ENCODE measurements at places on chromosomes 16 and 17.

- peak; percentile 69 for DNase-seq
Measured at GRCh38 chr17:38701504-38702165, 3.4 kb upstream of the MLLT6 start.

DNA sequence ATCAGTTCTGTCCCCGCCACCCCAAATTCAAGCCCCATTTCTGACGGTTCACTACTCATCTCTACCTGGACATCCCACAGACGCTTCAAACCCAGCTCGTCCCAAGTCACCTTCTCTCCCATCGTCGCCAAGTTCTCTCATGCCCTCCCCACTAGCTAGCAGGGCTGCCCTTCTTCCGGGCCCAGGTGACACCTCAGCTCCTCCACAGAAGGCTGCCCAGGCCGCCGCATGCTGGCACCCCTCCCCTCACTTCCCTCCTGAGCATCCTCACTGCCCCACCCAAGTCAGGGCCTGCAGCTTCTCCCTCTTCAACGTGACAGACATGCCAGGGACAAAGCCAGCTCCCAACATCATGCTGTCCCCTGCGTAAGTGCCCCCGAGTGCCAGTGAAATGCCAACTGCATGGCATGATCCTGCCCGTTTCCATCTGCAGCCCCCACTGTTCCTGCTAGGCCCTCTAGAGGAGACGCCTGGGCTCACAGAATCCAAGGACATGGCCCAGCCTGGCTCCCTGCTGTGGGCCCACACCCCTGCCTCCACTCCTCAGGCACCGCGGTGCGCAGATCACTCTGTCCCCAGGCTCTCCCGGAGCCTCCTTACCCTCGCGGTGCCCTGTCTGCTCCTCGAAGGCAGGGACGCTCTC lies 5.9 kb downstream of the CYB561 start:
- DNase-seq: no peak

- DNase-seq: no peak
Measured at GRCh38 chr17:1779571-1780131, 17.8 kb downstream of the SERPINF1 start.

- peak; percentile 68 for DNase-seq
Measured at GRCh38 chr16:67936124-67936879, at the start of gene PSMB10. TSS of gene PSMB10 (minus strand) at chr16:67936850. CDS start at chr16:67936749, 101 bp downstream.

DNA sequence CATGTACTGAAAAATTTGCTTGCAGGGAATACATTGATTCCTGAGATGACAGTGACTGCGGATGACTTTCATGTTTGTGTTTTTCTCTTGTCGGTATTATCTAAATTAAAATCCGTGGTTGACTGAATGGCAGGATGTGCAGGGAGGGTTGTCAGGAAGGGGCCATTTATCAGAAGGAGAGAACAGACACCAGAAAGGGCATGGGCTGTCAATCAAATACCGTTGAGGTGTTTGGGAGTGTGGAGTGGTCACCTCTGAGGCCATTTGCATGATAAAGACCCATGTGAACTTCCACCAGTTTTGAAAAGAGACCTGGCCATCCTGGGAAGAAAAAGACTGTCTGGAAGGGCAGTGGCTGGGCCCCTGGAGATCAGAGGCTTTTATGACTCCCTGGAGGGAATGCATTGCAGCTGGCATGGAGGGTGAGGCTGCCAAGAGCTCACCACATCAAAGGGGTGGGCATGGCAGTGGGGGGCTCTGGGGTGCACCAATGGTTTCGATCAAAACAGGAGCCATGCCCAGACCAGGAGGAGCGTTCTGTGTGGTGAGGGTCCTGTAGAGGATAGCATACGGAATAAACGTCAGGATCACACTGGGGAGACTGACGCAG lies 67.1 kb downstream of the CYLD start:
- DNase-seq: no peak

DNA sequence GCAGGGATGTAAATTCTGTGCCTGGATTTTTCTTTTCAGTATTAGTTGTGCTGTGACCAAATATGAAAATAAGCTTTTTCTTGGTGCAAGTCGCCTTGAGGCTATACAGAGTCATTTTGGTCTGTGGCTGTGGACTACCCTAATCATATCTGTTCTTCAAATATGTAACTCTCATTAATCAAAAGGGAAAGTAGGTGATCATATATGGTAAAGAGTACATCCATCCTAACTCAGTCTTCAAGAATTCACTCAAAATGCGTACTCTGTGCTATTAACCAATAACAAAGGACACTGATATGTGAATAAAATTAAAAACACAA lies 2.6 kb downstream of the CPD start:
- no peak for DNase-seq

DNA sequence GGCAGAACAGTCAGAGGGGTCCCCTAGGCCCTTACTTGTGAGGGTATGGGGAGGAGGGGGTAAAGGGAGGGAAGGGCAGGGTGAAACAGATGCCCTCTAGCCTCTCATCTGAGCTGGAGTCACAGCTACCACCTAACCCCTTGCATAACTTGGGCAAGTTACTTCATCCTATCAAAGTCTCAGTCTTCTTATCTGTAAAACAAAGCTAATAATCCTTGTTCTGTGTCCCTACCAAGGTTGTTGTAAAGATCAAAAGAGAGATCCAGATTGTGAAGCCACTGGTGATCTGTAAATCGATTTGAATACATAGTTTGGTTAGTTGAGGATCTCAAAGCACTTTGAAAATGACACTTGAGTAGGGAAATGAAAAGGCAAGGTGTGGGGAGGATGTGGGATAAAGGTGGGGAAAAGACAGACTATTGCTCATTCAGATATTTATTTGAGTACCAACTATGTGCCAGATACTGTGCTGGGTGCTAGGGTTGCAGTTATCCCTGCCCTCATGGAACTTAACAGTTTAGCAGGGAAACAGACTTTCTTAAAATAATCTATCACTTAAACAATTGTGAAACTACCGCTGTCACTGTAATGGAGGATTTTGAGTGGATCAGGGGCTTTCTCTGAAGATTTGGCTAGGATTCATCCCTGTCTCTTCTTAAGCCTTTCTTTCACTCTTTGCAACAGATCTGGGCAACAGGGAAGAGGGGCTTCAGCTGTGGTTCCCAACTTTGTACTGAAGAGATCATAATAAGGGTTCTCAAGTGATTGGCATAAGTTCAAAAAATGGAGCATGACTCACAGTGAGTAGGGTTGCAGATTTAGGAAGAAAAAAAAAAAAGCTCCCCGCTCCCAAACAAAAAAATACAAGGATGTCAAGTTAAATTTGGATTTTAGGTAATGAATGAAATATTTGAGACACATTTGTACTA lies 3.0 kb downstream of the HEATR9 start:
- no peak for DNase-seq

- DNase-seq: peak; percentile 60
Measured at GRCh38 chr16:11613381-11614303, 26.9 kb upstream of the LITAF start.

- DNase-seq: no peak
Measured at GRCh38 chr17:73354423-73355284, 42.9 kb upstream of the CDC42EP4 start.

GRCh38 chr16:78215222-78215621 lies 115.8 kb downstream of the WWOX start:
- no peak for DNase-seq

DNA sequence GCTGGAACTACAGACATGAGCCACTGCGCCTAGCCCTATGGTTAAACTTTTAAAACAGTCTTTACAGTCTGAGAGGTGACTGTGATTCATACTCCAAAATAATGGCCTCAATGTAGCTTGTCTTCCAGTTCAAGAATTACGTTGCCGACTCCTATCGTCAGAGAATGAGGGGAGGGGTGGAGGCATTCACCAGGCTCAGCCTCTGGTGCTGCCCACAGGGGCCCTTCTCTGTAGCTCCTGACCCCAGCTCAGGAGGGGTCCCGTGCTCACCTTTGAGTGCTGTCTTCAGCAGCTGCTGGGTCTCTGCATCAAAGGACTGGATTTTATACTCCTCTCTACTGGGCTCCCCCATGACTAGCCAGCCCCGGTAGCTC lies 1.2 kb downstream of the MIF4GD start:
- DNase-seq: peak; percentile 29

GRCh38 chr16:27818246-27818645 lies 245.3 kb downstream of the GSG1L start:
- no peak for DNase-seq

DNA sequence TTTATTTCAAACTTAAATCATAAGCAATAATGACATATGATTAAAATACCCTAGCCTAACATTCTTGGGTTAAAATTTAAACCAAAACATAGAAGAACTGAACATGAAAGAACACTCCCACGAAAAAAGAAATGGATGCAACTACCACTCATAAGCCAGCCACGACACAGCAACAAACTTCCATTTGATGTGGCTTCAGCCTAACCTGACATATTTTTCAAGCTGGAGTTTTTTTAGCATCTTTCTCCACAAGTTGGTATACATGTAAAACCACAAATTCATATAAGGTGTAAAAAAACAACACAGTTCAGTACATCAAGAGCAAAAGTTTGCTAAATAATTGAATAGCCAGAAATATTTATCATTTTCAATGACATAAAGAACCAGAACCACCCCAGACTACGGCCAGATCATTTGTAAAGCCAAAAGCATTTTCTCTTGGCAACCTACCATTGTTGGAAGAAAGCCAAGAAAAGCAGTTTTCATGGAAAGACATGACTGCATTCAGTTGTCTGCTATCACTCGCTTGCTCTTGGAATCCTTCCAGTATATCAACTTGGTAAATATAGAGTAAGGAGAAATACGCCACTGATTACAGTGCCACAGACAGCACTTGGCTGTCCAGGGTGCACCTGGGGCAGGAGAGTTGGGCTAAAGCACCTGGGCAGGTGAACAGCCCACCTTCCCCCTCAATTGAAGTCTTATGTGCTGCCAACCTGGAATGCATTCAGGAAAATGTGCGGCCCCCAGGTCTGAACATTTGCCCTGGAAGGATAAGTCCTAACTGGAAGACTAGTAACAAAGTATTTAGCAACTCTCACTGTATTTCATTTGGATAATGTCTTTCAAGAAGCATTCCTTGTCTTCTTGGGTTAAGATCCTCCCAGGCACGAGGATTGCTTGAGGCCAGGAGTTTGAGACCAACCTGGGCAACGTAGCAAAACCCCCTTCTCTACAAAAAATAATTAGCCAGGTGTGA lies 60.5 kb downstream of the CREBBP start:
- DNase-seq: no peak

- no peak for DNase-seq
Measured at GRCh38 chr17:75031972-75032719, 14.6 kb downstream of the ATP5PD start.

- no peak for DNase-seq
Measured at GRCh38 chr16:78478267-78478861, 378.9 kb downstream of the WWOX start.

DNA sequence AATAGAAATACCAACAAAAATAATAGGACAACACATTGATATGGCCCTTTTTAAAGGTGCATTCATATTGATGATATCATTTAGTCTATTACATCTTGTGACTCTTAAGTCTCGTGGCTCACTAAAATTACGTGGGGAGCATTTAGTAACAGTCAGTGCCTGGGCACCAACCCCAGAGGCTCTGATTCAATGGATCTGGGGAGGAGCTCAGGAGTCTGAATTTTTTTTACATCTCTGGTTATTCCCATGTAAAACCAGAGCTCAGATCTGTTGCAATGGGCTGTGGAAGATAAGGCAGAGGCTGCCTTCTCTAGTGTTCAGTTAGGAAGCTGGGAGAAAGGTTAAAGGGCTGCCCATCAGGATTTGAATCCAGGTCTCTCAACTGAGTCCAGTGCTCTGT lies 549.9 kb upstream of the CDH5 start:
- DNase-seq: no peak

- DNase-seq: no peak
Measured at GRCh38 chr17:69853541-69854224, 221.3 kb upstream of the KCNJ16 start.

- peak; percentile 73 for DNase-seq
Measured at GRCh38 chr16:89375021-89375420, 115.3 kb downstream of the ANKRD11 start.

GRCh38 chr17:61904094-61904710 lies 23.6 kb downstream of the INTS2 start:
- no peak for DNase-seq

- DNase-seq: no peak
Measured at GRCh38 chr17:17021194-17021863, 20.9 kb upstream of the MPRIP start.

- no peak for DNase-seq
Measured at GRCh38 chr16:30137897-30138296, 14.9 kb upstream of the MAPK3 start.

DNA sequence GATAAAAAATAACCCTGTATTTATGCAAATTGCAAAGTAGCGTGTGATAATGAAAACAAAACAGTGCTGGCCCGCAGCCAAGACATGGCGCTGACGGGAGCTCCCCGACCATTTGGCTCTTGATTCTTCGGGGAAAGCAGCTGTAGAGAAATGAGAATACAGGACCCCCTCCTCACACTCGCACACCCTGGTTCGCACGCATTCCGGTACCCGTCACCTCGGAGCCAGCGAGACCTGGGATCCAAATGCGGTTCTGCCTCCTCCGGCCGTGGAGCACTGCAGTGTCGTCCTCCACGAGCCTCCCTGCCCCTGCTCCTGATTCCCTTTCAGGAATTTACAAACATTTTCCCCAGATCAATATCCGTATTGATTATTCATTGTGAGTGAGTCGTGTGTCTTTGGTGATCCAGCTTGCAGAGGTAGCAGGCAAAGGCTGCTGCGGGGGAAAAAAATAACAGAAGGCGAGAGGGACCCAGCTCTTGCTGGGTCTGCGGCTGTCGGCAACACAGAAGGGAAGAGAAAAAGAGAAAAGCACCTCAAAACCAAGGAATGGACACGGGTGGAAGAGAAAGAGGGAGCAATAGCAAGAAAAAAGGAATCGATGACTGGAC lies 184.1 kb upstream of the ZFHX3 start:
- no peak for DNase-seq

DNA sequence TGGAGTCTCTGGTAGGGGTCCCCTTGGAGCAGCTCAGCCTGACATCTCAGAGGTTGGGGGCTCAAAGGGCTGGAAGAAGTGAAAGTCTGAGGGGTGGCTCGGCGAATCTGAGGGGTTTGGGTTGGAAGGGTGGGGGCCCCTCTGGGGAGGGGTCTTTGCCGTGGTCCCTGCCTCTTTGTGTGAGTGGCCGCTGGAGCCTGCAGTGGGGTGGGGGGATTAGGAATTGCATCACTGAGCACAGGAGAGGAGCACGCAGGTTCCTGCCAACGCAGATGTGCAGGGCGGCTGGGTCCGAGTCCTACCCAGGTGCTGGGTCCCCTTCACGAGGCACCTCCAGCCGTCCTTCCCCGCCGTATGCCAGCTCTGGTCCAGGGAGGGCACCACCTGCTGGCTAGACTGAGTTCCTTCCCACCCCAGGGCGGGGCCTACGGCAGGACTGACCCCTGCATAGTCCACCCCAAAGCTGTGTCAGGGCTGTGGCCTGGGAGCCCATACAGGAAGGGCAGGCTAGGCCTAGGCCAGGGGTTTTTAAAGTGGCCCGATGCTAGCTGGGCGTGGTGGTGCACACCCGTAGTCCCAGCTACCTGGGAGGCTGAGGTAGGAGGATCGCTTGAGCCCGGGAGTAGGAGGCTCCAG lies 9.9 kb downstream of the FMNL1 start:
- DNase-seq: peak; percentile 51

- no peak for DNase-seq
Measured at GRCh38 chr16:53545433-53545832, 42.4 kb upstream of the AKTIP start.

- DNase-seq: no peak
Measured at GRCh38 chr17:65035191-65035590, 21.3 kb downstream of the GNA13 start.

Data from OCI-LY7 (cell line).